ENCODE measurements at places on chromosomes 6 and 20. TPM values are rescaled to one million over a fixed set of nuclear protein-coding genes. Genes with fewer than 3 reads are reported as not detected.

SLC2A10 gene
- total RNA-seq, result not detected

CTAGE9 gene
- not detected for total RNA-seq

CLVS2 gene
- not detected for total RNA-seq

MAPK13 gene
- total RNA-seq, result 53.6 TPM

CCM2L gene
- total RNA-seq, result not detected

OLIG3 gene
- total RNA-seq, result 3.5 TPM

MEI4 gene
- total RNA-seq, result not detected

PRR18 gene
- total RNA-seq, result not detected

CDSN gene
- not detected for total RNA-seq

RAB44 gene
- total RNA-seq, result 0.32 TPM

TMEM74B gene
- total RNA-seq, result 0.89 TPM

GPR63 gene
- 3.0 TPM for total RNA-seq

TPBG gene
- 0.43 TPM for total RNA-seq

GLP1R gene
- total RNA-seq, result not detected

MED20 gene
- 22.6 TPM for total RNA-seq

EDN1 gene
- 0.13 TPM for total RNA-seq

TPD52L2 gene
- 92.9 TPM for total RNA-seq

PHACTR2 gene
- total RNA-seq, result 32.5 TPM

STMND1 gene
- total RNA-seq, result 0.71 TPM

PTGIS gene
- 0.56 TPM for total RNA-seq

FGD2 gene
- total RNA-seq, result 5.3 TPM

PEX3 gene
- total RNA-seq, result 30.6 TPM

PPP1R3G gene
- not detected for total RNA-seq

AIF1 gene
- 9.1 TPM for total RNA-seq

VSTM2L gene
- not detected for total RNA-seq

ETV7 gene
- total RNA-seq, result 16.9 TPM

KDM1B gene
- total RNA-seq, result 8.7 TPM

BPIFB4 gene
- total RNA-seq, result not detected

All from activated T-helper 17 cell treated with anti-CD3 and anti-CD28 coated beads, Interleukin-2, amount 50 U/mL, for 72 hours (primary cell).